ENCODE measurements at places on chromosomes 7 and 10.

DNA sequence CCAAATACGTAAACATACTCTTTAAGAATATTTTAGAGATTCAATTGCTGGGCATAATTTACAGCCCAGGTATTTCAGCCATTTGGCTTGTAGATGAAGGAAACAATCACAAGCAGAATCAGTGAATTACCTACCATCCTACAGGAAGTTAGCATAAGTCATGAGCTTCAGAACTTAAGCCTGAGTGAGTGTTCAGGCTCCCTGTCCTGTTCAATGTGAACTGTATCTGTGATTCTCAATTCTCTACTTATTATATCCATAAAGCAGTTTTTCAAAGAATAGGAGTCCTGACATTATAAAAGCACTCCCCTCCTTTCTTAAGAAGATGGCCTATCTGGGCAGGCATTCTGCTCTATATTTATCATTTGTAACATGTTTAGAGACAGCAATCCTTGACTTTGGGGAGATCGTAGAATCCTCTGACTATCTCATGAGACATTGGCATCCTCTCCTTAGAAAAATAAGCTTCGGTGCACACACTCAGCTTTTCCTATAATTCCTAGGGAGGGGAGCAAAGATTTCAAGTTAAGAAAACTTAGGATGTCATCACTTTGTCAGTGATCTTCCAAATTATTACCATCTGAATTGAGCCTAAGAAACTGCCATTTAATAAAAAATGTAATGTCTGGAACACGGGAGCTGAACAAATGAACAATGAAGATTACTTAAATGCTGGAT, 645.2 kb upstream of the IGFBP3 start:
- DNase-seq: no peak

DNA sequence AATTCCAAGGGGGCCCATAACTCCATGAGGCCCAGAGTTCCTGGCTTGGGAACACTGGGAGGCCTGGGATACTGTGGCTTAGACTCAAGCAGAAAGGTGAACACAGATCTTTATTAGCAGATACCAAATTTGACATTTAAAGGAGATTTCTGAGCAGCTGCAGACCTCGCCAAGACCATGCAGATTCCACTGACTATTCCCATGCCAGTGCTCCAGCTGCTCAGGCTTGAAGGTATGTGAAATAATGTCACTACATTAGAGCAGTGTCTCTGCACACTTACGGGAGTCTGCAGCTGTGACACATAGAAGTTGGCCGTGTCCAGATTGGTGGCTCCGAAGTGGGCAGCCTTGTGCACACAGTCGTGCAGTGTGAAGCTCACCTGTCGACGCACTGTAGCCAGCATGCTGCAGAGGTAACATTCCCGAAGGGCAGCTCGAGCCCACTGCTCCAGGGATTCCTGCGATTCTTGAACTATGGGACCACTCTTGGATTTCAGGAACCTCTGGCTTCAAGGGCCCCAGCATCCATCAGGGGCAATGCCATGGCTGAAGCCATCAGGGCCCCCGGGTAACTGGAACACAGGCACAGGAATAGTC, 46.1 kb downstream of the SEPTIN7 start:
- DNase-seq: no peak

GRCh38 chr7:108875139-108875538, 305.5 kb downstream of the DNAJB9 start:
- DNase-seq: no peak

GRCh38 chr10:5812283-5813090, 747 bp downstream of the GDI2 start:
- peak; percentile 23 for DNase-seq

DNA sequence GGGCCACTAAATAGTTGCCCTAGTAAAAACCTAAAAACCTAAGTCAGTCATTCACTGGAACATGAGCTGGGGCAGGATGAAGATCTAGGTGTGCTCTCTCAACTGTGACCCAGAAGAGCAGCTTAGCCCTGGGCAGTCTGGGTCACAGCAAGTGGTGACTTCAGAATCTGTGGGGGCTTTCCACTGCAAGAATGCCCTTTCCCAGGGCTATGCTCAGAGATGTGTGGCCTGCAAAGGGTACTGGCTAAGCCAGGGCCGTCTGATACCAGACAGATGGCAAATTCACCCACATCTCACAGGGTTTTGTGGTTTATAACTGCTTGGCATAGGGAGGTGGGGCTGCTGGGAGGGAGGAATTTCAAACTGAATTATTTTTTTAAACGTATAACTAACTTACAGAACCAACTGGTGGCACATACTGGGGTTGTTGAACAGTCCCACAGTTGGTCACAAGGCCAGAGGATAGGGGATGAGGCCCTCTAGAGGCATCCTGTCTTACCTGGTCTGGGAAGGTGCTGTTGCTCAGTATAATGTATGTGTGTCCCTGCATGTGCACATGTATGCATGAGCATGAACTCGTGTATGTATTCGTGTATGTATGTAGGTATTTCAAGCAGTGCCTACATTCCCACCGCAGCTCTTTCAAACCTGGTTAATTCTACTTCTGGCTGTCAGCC, 63.2 kb downstream of the PRPF18 start:
- DNase-seq: no peak

GRCh38 chr10:19480353-19480752, 335.9 kb upstream of the PLXDC2 start:
- DNase-seq: no peak

GRCh38 chr10:15817409-15818046, 42.8 kb downstream of the MINDY3 start:
- DNase-seq: no peak

DNA sequence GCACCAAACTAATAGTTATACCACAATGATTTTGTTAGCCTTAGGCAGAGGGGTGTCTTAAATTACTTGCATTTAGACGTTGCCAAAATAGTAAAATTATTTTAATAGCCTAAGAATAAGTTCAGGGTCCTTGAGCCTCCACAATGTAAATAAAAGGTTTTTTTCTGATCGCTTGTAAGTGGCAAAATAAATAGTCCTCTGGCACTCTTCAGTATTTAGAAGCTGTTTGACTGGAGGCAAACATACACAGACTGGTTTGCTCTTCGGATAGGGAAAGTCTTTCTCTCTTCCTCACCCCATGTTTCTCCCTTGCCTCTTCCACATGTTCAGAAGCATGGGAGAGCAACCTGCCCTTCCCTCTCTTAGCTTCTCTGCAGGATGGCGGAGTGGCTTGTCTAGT, 49.5 kb upstream of the FAM180A start:
- no peak for DNase-seq

DNA sequence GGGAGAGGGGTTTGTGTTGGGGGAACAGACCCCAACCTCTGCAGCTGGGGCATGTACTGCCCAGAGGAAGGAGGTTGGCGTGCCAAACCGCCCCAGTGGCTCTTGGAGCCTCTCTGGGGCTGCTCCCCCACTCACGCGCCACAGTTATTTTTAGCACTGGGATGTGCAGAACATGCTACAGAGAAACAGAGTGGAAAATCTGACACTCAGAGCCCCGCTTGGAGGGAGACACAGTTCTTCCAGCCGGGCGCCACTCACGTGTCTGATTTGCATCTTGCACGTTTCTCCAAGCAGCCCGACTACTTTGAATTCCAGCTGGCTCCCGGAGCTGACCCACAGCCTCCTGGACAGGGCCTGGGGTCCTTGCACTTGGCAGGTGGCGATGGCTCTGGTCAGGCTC, 182.0 kb downstream of the RPS24 start:
- DNase-seq: no peak

- no peak for DNase-seq
These were observed 181.4 kb downstream of the AKR1D1 start for GRCh38 chr7:138257459-138258196.

Data from effector CD8-positive, alpha-beta T cell (primary cell).